ENCODE measurements at places on chromosomes 6 and 20.

DNA sequence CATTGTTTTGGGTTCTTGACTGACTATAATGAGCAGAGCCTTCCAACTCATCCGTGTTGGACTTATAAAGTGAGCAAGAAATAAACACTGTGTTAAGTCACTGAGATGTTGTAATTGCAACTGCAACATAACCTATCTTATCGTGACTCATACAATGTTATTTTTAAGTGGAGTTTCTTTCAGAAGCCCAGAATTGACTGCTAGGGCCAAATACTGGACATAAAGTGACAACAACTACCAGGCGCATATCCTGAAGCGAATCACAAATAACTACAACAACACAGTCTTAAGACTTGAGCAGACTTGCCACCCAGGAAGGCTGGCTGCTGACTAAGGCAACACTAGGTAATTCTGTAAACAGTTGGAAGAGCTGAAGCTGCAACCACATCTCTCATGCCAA lies 326.6 kb downstream of the COL12A1 start:
- DNase-seq, result no peak

GRCh38 chr6:138692978-138693909 lies 80.3 kb upstream of the CCDC28A start:
- no peak for DNase-seq

DNA sequence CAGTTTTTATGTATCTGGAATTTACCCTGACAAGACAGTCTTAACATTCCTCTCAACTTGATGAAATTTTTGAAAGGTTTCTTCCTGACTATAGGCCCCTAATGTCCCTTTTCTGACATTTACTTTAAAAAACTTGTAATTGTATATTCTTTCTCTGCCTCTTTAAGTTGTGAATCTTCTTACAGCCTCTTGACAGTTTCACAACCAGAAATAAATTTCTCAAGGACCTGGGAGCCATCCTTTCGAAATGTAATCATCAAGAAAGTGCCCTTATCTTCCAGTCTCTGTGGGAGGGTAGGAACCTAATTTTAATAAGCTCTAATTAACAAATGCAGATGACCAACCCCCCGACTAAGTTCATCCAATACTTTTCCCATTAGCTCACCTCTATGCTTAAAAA lies 403.6 kb upstream of the GJE1 start:
- no peak for DNase-seq

GRCh38 chr20:49747707-49748524 lies 34.2 kb upstream of the B4GALT5 start:
- DNase-seq, result no peak

- no peak for DNase-seq
Observed at GRCh38 chr20:62662422-62662821, 20.1 kb downstream of the SLCO4A1 start.

GRCh38 chr6:77987035-77987384 lies 334.2 kb downstream of the MEI4 start:
- DNase-seq, result no peak

- DNase-seq, result no peak
Observed at GRCh38 chr20:44087051-44087856, 99.7 kb downstream of the JPH2 start.

DNA sequence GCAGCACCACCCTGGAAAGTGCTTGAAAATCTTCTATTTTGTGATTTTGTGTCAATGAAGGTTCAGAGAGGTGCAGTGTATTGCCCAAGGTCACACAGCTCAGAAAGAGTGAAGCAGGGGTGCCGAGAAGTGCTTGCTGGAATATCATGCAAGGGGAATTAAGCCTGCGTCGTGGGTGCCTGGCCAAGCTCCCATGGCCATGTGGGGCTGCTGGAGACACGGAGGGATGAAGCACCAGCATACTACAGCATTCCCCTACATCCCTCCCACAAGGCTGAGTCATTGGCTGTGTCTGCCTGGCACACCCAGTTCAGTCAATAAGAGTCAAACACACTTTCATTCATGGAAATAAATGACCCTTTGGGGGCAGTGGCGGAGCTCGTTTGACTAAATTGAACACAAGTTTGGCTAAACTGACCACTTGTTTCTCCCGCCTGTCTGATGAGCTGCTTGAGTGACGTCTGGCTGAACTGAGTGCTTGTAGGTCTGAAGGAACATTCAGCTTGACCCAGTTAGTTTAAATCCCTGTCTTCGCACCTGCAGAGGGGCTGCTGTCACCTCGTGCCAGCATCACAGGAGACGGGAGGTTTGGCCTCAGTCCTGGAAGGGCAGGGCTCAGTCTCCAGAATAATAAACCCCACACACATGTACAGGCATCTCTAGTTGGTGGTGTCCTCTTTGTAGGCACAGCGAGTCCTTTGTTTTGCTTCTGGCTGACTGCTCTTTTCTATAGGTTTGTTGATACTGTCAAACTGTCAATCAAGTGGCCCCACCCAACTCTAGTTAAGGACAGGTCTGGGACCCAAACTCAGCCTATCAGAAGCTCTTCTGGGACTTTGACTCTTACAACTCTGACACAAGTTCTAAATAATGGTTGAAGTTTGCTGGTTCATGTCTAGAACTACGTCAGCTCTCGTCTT lies 8.4 kb upstream of the TGM2 start:
- DNase-seq, result no peak

DNA sequence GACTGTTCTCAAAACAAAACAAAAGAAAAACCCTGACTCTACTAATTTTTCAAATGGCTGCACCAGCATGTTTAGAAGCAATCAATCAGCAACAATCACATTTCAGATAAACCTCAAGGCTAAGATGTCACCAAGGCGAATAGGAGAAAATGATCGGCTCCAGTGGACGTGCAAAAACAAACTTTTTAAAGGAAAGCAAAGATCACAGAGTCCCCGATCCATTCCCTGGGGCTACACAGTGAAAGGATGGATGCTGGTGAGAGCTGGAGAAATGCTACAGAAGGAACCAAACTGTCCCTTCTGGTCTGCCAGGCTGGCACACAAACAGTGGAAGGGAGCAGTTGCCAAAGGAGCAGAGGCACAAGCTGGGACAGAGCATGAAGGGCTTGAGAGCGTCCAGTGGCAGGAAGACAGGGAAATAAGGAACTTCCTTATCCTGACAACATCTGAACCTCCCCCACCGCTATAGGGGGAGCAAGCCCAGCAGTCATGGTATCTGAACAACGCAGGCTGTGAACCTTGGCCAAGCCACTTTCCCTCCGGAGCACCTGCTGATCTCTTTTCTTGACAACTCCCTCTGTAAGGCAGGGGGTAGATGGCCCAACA lies 73.7 kb upstream of the HIVEP1 start:
- DNase-seq, result no peak

- peak; percentile 32 for DNase-seq
Observed at GRCh38 chr6:24949020-24949569, 13.3 kb upstream of the RIPOR2 start.

GRCh38 chr6:148535976-148536375 lies 193.3 kb downstream of the SASH1 start:
- DNase-seq, result no peak

- DNase-seq, result no peak
Observed at GRCh38 chr20:49278818-49279676, 1.2 kb upstream of the ZNFX1 start.

- DNase-seq, result no peak
Observed at GRCh38 chr20:36549628-36549941, 8.3 kb downstream of the MYL9 start.

Data from NCI-H187 treated with DMSO at 0.1 percent for 48 hours (cell line).